Activated T-cell treated with anti-CD3 and anti-CD28 coated beads, Interleukin-2, amount 50 U/mL, for 48 hours (primary cell): ENCODE measurements at places on chromosomes 2 and 18.

DNA sequence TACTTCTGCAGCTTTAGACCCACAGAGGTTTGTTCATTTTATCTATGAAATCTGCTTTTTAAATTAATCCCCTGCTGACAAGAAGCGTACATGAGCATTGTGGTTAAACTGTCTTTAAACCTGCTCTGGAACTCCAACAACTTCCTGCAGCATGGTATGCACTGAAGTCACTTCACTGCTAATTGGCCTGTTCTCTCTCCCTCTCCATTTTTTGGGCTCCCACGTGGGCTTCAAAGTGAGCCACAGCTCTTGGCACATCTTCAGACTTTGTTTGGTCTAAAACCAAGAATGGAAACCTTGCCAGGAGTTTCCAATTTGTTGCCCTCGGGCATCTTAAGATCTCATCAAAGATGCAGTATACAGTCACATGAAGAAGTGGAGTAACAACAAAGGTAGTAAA lies 311.4 kb downstream of the LRRTM1 start:
- no peak for DNase-seq

DNA sequence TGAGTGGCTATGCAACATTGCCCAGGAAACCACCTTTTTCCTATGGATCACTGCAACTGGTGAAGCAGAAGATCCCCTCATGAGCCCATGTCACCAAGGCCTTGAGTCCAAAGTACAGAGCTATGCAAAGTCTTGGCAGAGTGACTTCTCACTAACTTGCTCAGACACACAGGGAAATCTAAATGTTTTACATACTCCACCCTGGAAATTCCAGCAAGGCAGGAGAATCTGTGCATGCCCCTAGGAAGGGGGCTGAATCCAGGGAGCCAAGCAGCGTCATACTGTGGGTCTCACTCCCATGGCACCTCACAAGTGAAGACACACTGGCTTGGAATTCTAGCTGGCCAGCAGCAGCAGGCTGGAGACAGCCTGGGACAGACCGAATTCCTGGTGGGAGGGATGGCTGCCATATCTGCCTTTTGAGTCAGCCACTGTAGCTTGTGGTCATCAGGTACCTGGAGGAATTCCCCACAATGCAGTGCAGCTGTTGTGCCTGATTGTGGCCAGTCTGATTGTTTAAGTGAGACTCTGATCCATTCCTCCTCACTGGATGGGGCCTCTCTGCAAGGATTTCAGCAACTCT lies 1817.4 kb downstream of the SUCLG1 start:
- DNase-seq, result no peak

GRCh38 chr2:181058378-181059269 lies 78.2 kb downstream of the UBE2E3 start:
- DNase-seq, result no peak

DNA sequence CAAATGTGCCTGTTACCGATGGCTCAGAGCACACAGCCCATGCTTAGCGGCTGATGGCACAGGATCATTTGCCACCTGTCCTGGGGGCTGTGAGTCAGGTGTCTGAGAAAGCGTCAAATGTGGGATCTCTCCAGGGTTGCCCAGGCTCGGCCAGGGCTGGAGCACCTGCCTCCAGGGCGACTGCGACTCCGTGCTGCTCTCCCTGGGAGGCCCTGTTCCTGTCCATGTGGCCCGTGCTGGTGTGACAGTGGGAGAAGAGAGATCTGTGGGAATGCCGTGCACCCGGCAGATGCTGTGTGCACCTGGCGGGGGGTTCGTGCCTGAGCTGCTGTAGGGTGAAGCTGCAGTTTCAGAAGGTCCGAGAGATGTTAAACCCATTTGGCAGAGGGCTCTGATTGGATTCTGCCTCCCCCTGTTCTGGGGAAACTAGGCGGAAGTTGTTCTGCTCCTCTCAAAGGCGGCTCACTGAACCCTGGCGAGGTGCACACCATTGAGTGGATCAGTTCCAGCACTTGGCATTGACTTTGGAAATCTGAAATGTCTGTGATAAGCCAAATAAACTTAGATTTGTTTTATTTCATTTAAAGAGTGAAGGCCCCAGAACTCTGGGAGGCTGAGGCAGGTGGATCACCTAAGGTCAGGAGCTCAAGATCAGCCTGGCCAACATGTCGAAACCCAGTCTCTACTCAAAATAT lies 34.7 kb upstream of the TPO start:
- DNase-seq, result no peak

- no peak for DNase-seq
Measured at GRCh38 chr2:7929281-7929680, 752.6 kb upstream of the ID2 start.

GRCh38 chr2:24816884-24817283 lies 23.7 kb downstream of the CENPO start:
- DNase-seq, result peak; percentile 13

DNA sequence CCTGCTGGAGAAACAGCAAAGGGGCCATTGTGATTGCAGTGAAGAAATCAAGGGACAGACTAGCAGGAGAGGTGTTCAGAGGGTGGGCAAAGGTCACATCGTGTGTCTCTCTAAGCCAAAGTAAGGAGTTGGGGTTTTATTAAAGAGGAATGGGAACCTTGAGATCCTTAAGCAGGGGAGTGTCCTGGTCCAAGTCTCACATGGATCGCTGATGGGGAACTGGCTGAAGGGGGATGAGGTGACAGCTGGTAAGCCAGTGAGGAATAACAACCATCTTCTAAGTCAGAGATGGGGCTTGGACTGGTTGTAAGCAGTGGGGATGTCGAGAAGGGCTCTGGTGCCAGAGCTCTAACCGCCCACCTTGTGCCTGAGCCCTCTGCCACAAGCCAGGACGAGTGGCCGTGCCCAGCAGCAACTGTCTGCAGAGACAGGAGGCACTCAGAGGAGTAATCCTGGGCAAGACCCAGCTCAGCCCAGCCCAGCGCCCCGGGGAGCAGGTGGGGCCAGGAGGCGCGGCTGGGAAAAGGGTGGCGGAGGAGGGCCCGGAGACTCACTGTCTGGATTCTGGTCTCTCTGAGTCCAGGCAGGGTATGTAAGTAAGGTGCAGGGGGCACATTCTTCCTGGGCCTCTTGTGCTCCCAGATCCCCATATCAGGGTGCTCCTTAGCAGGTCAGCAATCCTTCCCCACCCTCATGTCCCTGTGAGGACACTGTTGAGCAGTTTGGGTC lies 13.7 kb downstream of the WNT10A start:
- no peak for DNase-seq

- DNase-seq, result no peak
Measured at GRCh38 chr2:216590780-216591179, 42.4 kb upstream of the IGFBP2 start.

GRCh38 chr2:235183786-235184185 lies 232.0 kb downstream of the SH3BP4 start:
- DNase-seq, result no peak

- no peak for DNase-seq
Measured at GRCh38 chr18:40851014-40851429, 1104.0 kb upstream of the PIK3C3 start.

DNA sequence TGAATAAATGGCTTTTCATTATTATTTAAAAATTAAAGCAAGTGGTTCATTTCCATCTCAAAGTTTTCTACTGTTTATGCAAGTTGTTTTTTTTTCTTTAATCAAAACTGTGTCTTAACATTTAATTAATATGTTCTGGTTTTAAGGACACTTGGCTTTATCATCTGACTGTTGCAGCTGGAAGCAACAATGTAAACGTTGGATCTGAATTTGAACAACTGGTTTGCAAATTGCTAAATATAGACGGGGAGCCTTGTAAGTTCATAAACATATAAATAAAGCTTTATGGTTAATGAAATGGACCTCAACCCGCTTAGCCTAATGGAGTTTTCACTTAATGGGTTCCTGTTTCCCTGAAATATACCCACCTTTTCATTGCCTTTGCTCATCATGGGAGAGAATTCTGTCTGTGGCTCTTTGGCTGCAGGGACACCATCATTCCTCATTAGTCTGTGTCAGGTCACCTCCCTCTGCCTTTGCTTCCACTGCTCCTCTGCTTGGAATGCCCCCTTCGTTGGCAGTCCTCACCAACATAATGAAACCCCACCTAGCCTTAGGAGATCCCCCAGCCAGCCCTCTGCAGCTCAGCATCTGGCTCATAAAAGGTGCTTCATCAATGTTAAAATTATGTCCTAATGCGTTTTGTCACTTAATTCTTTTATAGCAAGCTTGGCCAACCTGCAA lies 44.2 kb upstream of the DYNC2LI1 start:
- DNase-seq, result no peak

DNA sequence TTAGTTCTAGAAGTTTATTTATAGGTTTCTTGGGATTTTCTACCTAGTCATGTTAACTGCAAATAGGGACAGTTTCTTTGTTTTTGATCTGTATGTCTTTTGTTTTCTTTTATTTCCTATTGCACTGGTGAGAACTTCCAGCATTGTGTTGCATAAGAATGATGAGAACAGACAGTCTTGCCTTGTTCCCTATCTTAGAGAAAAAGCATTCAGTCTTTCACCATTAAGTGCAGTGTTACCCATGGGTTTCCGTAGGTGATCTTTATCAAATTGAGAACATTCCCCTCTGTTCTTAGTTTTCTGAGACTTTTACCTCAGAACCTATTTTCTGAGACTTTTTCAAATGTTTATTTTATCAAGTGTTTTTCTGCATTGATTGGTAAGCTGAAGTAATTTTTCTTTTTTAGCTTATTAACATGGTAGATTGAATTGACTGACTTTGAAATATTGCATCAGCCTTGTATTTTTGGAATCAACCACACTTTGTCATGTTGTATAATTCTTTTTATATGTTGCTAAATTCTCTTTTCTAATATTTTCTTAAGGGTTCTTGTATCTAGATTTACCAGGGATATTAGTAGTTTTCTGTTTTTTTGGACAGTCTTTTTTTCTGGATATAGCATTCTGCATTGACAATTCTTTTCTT lies 17.2 kb downstream of the MFSD6 start:
- no peak for DNase-seq

DNA sequence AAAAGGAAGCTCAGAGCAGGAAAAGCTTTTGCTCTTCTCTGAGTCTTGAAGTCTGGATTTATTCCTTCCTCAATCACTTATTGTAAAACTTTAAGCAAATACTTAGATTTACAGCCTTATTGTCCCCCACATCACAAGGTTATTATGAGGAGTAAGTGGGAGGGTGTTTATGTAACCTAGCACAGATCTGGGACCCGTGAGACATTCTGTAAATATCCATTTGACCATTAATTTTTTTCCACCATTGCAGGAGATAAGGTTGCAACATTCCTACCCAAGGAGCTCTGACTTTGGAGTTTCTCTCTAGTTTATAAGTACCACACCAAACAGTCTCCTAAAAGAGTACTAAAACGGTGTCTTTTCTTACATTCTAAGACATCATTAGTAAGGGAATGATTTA lies 52.1 kb upstream of the CTIF start:
- DNase-seq, result no peak

GRCh38 chr18:35019933-35020332 lies 21.3 kb upstream of the MAPRE2 start:
- DNase-seq, result no peak

DNA sequence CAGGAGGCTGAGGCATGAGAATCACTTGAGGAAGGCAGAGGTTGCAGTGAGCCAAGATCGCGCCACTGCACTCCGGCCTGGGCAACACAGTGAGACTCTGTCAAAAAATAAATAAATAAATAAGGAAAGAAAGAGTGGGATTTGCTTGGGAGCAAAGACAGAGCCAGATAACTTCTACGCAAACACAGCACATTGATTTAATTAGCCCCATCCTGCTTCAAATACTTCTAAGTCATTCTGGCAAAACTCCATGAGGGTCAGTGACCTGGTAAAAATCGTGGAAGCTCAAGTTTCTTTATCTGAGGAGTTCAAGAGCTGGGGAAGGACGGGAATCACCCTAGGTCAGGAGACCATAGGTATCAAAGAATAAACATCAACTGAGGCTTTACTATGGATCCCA lies 70.6 kb upstream of the TCF7L1 start:
- no peak for DNase-seq

DNA sequence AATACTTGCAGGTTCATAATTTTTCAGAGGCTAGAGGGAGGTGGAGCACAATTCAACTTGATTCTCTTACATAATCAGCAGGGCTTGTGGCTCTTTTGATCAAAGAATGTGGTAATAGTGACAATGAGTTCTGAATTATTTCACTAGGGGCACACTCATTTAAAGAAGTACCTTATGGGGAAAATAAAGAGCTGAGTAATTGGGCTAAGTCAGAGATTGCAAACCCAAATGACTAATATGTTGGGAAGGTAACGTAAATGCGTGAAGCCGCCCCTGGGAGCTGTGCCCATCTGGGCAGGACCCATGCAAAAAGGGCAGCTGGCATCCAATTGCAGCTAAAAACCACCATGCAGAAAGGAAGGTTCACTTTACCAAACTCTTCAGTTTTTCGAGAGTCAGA lies 35.3 kb downstream of the NCKAP5 start:
- no peak for DNase-seq

- no peak for DNase-seq
Measured at GRCh38 chr2:66253066-66253465, 181.9 kb upstream of the MEIS1 start.

DNA sequence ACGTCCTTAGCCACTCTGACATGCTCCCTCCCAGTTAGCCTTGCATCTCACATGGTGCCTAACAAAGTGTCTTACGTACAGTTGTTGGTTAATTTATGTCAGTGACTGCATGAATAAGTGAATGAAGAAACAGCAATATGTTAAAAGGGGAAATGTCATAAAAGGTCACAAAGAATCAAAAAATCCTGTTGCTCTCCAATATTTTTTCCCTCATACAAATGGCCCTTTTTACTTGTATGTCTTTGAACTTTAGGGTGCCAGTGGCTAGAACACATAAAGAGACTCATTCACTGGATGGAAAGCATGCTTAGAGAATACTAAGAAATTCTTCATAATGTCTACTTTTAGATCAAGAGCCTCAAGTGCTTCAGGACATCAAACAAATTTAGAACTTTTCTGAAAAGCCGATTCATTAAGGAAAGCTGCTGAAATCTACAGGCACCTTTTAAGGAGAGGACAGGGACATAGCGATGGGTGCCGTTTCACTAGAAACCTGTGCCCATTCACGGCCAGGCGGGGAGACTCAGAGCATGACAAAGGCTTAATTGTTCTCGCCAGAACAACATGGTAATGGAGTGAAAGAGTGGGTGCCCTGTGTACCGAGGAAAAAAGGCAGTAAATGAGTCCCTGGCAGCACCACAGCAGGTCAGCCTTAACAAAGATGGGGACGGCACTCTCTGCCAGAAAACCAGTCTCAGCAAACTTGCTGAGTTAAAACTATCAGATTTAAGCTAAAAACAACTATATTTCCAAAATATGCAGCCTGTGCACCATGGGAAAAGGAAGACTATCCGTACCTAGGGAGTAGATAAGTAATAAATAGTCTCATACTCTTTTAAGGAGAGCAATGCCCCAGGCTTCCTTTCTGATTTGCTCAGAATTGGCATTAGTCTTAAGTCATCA lies 71.6 kb upstream of the SPTBN1 start:
- DNase-seq, result no peak
